ENCODE measurements at places on chromosomes 7 and 10.

DNA sequence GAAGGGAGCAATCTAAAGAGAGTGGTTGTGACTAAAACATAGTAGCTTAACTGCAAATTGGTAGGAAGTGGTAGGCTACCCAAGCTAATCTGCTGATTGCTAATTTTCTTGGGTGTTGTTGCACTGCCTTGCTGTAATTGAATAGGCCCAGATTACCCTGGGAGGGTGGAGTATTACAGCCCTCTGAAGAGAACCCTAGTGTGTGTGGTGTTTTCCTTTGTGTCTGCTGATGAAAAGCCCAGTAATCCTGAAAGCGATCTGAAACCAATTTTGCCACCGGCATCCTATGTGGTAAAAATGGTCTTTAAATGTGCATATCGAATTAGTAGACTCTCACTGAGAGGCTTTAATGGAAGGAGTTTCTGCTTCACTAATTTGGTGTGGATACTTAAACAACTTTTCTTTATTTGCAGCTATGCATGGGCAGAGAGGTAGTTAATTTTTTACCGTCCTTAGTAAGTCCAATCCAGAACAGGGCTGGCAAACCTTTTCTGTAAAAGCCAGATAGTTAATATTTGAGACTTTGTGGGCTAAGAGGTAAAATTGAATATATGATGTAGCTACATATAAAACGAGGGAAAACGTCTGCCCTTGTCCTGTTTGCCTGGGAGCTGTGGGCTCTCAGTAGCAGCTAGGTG is 92.5 kb downstream of the CSTF2T start:
- no peak for DNase-seq

DNA sequence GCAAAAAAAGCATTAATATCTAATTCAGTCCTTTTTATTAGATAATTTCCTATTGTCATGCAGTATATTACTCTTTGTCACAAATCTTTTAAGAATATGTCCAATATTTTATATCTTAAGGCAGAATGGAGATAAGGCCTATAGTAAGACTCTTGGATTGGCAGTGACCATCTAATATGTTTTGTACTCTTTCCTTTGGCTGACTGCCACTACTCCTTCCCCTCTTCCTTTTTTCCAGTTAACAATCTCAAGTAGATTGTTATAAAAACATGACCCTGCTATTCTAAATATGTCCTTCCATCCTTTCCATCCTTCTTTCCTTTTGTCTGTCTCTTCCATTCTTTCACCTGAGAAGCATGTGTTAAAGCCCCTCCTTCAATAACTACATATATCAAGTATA is 92.8 kb upstream of the TMEM168 start:
- no peak for DNase-seq

DNA sequence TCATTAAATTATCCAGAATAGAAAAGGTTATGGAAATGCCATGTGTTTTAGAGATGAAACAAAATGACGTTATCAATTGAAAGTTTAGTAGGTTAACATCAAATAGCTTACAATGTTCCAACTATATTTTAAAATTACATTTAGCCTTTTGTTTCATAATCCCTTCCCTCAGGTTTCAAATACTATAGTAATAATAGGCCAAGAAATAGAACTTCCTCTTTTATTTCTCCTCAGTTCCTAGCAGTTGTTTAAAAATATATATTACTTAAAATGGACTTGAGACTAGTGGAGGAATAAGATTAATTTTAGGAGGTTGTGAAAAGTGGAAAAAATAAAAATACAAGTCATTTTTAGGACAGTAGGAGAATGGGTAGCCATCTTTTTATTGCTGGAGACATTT is 16.4 kb upstream of the PDSS1 start:
- no peak for DNase-seq

DNA sequence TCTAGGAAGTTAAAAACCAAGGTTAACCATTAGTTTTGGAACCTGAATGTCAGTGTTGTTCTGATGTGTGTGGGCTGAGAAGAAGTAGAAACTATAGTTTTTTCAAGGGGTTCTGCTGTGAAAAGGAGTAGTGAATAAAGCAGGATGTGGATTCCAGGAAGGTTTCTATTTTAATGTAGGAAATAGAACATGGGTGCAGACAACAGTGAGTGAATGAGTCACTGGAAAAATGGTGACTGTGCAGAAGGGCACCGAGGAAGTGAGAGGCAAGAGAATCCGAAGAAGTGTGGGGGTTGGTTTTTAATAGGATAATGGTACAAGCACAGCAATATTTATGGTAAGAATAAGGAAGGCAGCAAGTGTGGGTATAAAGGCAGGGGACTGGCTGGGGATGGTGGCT is 120.4 kb downstream of the ARHGAP21 start:
- DNase-seq, result no peak

GRCh38 chr7:45662018-45662417 is 87.8 kb downstream of the ADCY1 start:
- no peak for DNase-seq

DNA sequence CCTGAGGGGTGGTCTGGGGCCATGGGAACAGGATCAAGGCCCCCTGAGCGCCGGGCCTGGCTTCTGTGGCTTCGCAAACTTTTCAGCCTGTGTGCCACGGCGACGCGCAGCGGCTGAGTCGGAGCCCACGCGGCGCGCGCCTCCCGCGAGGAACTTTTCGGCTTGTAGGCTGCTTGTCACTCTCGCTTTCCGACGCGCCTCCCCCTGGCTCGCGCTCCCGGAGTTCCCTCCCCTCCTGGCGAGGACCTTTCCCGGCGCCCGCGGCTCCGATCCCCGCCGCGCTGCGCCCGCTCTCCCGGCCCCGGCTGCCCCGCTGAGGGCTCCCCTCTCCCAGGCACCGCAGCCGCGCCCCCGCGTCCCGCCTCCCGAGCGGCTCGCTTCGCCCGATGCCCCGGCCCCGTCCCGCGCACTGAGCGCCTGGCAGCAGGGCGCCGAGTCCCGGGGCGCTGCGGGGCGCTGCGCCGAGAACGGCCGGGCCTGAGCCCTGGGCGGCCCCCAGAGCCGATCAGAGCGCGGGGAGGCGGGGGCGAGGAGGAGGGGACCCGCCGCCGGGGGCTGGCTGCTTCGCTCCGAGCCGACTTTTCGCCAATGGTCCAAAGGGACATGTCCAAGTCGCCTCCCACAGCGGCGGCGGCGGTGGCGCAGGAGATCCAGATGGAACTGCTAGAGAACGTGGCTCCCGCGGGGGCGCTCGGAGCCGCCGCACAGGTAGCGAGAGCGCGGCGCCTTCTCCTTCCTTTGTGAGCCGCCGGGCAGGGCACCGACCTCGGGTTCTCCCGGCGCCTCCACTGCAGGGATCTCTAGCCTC is at the start of gene CACNB2:
Gene CACNB2, plus strand, starts transcription at position 276 of the 808 bp plus-strand sequence.
- DNase-seq, result peak; percentile 12

Data from NCI-H524 (cell line).